ENCODE measurements at places on chromosomes 7 and 10. TPM values are rescaled to one million over a fixed set of nuclear protein-coding genes. Genes with fewer than 3 reads are reported as not detected.

Gene ZNF862
- total RNA-seq: 8.3 TPM

Gene GBX1
- not detected for total RNA-seq

Gene ARID5B
- total RNA-seq: 4.8 TPM

Gene PIK3CG
- total RNA-seq: 0.11 TPM

Gene DEPP1
- total RNA-seq: 1.3 TPM

Gene MKX
- 0.17 TPM for total RNA-seq

Gene IRF5
- total RNA-seq: 0.53 TPM

Gene PLA2G12B
- 0.90 TPM for total RNA-seq

Gene ZNF804B
- 0.14 TPM for total RNA-seq

Gene ASAH2
- 4.6 TPM for total RNA-seq

Gene PVRIG
- total RNA-seq: not detected

DNA sequence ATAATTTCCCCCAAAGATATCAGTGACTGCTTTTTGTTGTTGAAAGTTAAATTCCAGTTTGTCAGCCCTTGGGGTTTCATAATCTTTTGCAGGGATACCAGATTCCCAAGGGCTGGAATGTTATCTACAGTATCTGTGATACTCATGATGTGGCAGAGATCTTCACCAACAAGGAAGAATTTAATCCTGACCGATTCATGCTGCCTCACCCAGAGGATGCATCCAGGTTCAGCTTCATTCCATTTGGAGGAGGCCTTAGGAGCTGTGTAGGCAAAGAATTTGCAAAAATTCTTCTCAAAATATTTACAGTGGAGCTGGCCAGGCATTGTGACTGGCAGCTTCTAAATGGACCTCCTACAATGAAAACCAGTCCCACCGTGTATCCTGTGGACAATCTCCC lies 3.2 kb downstream of the CYP26A1 start:
- H3K27ac ChIP-seq: no peak overlapping the region
- peak overlapping the region; percentile 93 for H3K4me3 ChIP-seq
- no peaks in the 10 kb centered on the region for H3K4me1 ChIP-seq
- no peaks in the 10 kb centered on the region for H3K27me3 ChIP-seq

GRCh38 chr7:34838329-34838728 lies 180.3 kb downstream of the NPSR1 start:
- no peak for DNase-seq
- H3K36me3 ChIP-seq: no peaks in the 10 kb centered on the region
- H3K27me3 ChIP-seq: no peaks in the 10 kb centered on the region
- H3K4me3 ChIP-seq: no peak overlapping the region
- peaks cover 6% of the 10 kb centered on the region for H3K4me1 ChIP-seq

GRCh38 chr10:95408983-95409873 lies 118.4 kb upstream of the PDLIM1 start:
- peak overlapping the region; percentile 21 for H3K27ac ChIP-seq
- no peak for DNase-seq
- no peaks in the 10 kb centered on the region for H3K36me3 ChIP-seq
- H3K4me1 ChIP-seq: no peaks in the 10 kb centered on the region
- H3K4me3 ChIP-seq: no peak overlapping the region
- no peaks in the 10 kb centered on the region for H3K27me3 ChIP-seq

DNA sequence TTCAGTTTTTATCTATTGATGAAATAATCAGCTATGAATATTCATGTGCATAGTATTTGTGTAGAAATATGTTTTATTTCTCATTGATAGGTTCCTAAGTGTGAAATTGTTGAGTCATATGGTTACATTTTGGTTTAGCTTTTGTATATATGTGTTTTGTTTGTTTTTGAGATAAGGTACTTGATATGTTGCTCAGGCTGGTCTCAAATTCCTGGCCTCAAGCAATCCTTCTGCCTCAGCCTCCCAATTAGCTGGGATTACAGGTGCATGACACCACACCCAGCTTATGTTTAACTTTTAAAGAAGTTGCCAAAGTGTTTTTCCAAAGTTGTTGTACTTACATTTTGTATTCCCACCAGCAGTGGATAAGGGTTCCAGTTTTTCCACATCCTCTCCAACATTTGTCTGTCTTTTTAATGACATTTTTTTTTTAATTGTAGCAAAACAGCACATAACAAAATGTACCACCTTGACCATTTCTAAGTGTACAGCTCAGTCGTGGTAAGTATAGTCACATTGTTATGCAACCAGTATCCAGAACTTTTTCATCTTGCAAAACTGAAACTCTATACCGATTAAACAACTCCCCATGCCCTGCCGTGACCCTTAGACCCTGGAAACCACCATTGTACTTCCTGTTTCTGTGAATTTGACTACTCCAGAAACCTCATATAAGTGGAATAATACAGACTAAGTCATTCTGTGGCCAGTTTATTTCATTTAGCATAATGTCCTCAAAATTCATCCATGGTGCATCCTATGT lies 12.6 kb upstream of the UBE2D1 start:
- H3K36me3 ChIP-seq: no peaks in the 10 kb centered on the region
- no peak for DNase-seq
- H3K27me3 ChIP-seq: no peaks in the 10 kb centered on the region
- no peak overlapping the region for H3K27ac ChIP-seq
- H3K4me1 ChIP-seq: no peaks in the 10 kb centered on the region

GRCh38 chr7:142885311-142886230 lies at the start of gene TRPV6:
TRPV6 (minus strand) TSS chr7:142885745.
- H3K36me3 ChIP-seq: no peaks in the 10 kb centered on the region
- H3K27ac ChIP-seq: no peak within 1 kb of the TSS
- H3K4me1 ChIP-seq: no peaks in the 10 kb centered on the region
- H3K4me3 ChIP-seq: no peak within 1 kb of the TSS

DNA sequence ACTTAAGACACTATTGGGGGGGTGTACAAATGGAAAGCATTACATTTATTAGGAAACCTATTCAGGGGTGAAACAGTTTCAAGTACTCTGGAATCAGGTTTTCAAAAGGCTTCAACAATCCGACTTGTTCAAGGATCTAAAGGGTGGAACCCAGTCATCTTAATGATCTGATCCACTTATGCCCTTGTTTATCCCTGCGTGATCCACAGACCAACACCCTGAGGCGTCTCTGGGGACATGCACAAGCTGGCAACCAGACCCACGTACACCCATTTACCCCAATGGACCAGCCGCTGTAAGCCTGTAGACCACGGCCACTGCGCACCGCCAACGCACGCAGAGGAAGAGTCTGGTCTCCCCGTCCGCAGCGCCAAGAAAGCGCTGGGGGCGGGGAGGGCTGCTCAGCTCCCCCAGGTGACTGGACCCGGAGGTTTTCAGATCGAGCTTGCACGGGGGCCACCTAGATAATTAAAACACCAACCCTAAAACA lies 13.4 kb downstream of the HNRNPF start:
- no peaks in the 10 kb centered on the region for H3K27me3 ChIP-seq
- peak overlapping the region; percentile 100 for H3K4me3 ChIP-seq
- H3K36me3 ChIP-seq: peaks cover 72% of the 10 kb centered on the region
- H3K4me1 ChIP-seq: peaks cover 11% of the 10 kb centered on the region
- no peak for DNase-seq

GRCh38 chr7:106749165-106749564 lies 88.2 kb upstream of the CCDC71L start:
- no peak overlapping the region for H3K4me3 ChIP-seq
- DNase-seq: no peak
- H3K4me1 ChIP-seq: no peaks in the 10 kb centered on the region
- H3K36me3 ChIP-seq: no peaks in the 10 kb centered on the region
- H3K27me3 ChIP-seq: no peaks in the 10 kb centered on the region

- no peaks in the 10 kb centered on the region for H3K27me3 ChIP-seq
- no peak for DNase-seq
- no peak overlapping the region for H3K4me3 ChIP-seq
- no peaks in the 10 kb centered on the region for H3K36me3 ChIP-seq
- H3K4me1 ChIP-seq: no peaks in the 10 kb centered on the region
- H3K27ac ChIP-seq: no peak overlapping the region
These were observed 11.8 kb downstream of the FERD3L start for GRCh38 chr7:19133390-19133789.

- peaks cover 10% of the 10 kb centered on the region for H3K4me1 ChIP-seq
- H3K36me3 ChIP-seq: peaks cover 28% of the 10 kb centered on the region
- H3K27ac ChIP-seq: no peak overlapping the region
- DNase-seq: no peak
- no peak overlapping the region for H3K4me3 ChIP-seq
- no peaks in the 10 kb centered on the region for H3K27me3 ChIP-seq
These were observed 54.0 kb downstream of the MALSU1 start for GRCh38 chr7:23353172-23353571.

GRCh38 chr10:43049081-43049551 lies 27.8 kb upstream of the RET start:
- no peak overlapping the region for H3K27ac ChIP-seq
- no peaks in the 10 kb centered on the region for H3K36me3 ChIP-seq
- H3K27me3 ChIP-seq: no peaks in the 10 kb centered on the region

- no peaks in the 10 kb centered on the region for H3K36me3 ChIP-seq
- no peaks in the 10 kb centered on the region for H3K4me1 ChIP-seq
- H3K27ac ChIP-seq: no peak overlapping the region
- DNase-seq: no peak
These were observed 9.2 kb downstream of the EGFR start for GRCh38 chr7:55028011-55028410.

GRCh38 chr7:17921857-17922416 lies 18.4 kb downstream of the SNX13 start:
- DNase-seq: no peak
- H3K4me1 ChIP-seq: no peaks in the 10 kb centered on the region
- no peaks in the 10 kb centered on the region for H3K36me3 ChIP-seq
- H3K27ac ChIP-seq: no peak overlapping the region

DNA sequence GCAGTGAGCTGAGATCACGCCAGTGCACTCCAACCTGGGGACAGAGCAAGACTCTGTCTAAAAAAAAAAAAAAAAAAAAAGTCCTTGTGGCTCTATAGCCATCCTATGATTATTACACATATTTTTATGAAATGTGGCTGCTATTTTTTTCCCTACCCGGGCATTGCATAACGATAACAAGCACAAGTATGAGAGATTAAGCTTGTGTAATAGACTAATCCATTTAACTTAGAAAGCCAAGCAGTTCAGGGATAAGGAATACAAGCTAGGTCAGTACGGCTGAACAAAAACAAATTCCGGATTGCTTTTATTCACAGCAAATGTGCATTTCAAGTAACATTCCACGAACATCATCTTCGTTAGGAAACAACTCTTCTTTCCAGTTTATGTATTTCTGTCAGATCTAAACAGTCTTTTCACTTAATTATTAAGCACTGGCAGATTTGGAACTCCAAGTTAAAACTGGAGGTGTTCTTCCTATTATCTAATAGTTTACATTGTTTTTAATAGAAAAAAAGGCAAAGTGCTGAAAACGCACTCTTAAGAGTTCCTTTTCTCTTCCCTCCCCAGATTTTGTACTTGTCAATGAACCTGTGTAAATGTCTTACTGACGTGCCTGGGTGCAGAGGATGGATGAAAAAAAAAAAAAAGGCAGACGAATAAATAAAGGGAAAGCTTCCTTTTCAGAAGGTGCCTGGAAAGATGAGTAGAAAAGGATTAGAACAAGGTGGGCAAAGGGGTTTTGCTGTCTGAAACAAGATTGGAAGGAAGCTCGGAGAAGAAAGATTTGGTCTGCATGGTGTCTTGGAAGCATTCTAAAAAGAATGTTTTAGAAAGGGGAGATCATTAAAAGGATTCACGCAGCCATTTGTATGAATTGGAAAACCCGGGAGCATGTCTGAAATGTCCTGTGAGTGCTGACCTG lies 81.1 kb downstream of the PRTFDC1 start:
- H3K27ac ChIP-seq: peak overlapping the region; percentile 99
- no peak overlapping the region for H3K4me3 ChIP-seq
- no peaks in the 10 kb centered on the region for H3K4me1 ChIP-seq
- no peaks in the 10 kb centered on the region for H3K36me3 ChIP-seq
- DNase-seq: no peak

DNA sequence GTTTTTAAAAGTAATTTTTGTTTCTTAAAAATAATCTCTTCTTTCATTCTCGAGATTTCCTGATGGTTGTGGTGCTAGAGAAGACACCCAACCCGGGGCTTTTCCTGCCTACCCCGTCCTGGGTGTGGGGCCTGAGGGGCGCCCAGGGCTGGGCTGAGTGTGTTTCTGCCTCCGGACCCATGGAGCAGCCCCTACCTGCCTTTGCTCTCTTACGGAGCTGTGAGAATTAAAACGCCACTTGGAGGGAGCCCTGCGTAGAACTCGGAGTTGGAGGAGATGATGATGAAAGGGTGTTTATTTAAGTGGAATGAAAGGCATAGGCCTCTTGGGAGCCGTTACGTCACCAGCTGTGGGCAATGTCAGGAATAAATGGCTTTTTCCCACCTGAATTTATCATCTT lies 261.8 kb upstream of the SHH start:
- no peaks in the 10 kb centered on the region for H3K36me3 ChIP-seq
- H3K4me1 ChIP-seq: no peaks in the 10 kb centered on the region

GRCh38 chr10:114550756-114551635 lies 107.1 kb downstream of the ABLIM1 start:
- H3K27ac ChIP-seq: no peak overlapping the region
- no peaks in the 10 kb centered on the region for H3K36me3 ChIP-seq
- no peak overlapping the region for H3K4me3 ChIP-seq
- no peaks in the 10 kb centered on the region for H3K27me3 ChIP-seq
- DNase-seq: no peak

- no peak overlapping the region for H3K27ac ChIP-seq
- no peaks in the 10 kb centered on the region for H3K4me1 ChIP-seq
- peaks cover 14% of the 10 kb centered on the region for H3K36me3 ChIP-seq
- DNase-seq: peak; percentile 51
- no peaks in the 10 kb centered on the region for H3K27me3 ChIP-seq
These were observed 56.9 kb downstream of the ADK start for GRCh38 chr10:74207691-74208480.

GRCh38 chr10:86439544-86439943 lies 72.9 kb upstream of the GRID1 start:
- H3K36me3 ChIP-seq: peaks cover 89% of the 10 kb centered on the region
- H3K27ac ChIP-seq: no peak overlapping the region
- no peaks in the 10 kb centered on the region for H3K4me1 ChIP-seq
- no peak overlapping the region for H3K4me3 ChIP-seq
- DNase-seq: no peak

- no peaks in the 10 kb centered on the region for H3K36me3 ChIP-seq
- no peak overlapping the region for H3K27ac ChIP-seq
- no peaks in the 10 kb centered on the region for H3K27me3 ChIP-seq
- H3K4me3 ChIP-seq: no peak overlapping the region
These were observed 343.5 kb downstream of the LRMDA start for GRCh38 chr10:75774783-75775490.

- no peaks in the 10 kb centered on the region for H3K36me3 ChIP-seq
- H3K27me3 ChIP-seq: no peaks in the 10 kb centered on the region
- no peaks in the 10 kb centered on the region for H3K4me1 ChIP-seq
- DNase-seq: no peak
- no peak overlapping the region for H3K27ac ChIP-seq
These were observed 199.1 kb downstream of the FZD1 start for GRCh38 chr7:91463330-91463729.
